ENCODE measurements at places on chromosomes 4 and X. TPM values are rescaled to one million over a fixed set of nuclear protein-coding genes. Genes with fewer than 3 reads are reported as not detected.

ARHGAP36 gene
- not detected for total RNA-seq

DNA sequence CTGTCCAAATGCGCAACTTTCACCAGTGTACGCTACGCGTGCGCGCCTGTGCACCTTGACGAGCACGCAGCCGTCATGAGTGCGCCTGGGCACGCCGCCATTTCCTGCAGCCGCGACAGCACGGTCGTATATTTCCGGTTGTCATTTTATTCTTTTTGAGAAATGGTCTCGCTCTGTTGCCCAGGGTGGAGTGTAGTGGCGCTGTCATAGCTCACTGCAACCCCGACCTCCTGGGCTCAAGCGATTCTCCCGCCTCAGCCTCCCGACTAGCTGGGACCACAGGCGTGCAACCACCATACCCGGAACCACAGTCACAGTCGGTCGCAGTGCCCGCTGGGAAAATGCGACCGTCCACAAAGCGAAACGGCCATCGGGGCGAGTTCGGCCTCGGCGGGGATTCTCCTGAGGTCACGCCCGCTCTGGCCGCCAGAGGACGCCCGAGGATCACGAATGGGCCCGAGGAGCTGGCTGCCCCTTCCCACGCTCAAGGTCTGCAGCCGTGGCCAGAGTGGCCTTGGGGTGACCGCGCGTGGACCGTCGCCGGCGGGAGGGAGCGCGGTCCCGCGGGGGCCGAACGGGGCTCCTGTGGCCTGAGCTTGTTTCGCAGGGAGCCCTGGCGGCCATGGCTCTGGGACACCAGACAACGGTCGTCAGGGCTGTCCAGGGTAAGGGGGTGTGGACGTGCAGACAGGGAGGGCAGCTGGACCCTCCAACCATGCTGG lies 23.7 kb upstream of the PNMA3 start:
- H3K4me3 ChIP-seq: peak overlapping the region; percentile 34
- H3K36me3 ChIP-seq: no peaks in the 10 kb centered on the region
- H3K4me1 ChIP-seq: no peaks in the 10 kb centered on the region
- DNase-seq: peak; percentile 69
- no peak overlapping the region for H3K27ac ChIP-seq

DNA sequence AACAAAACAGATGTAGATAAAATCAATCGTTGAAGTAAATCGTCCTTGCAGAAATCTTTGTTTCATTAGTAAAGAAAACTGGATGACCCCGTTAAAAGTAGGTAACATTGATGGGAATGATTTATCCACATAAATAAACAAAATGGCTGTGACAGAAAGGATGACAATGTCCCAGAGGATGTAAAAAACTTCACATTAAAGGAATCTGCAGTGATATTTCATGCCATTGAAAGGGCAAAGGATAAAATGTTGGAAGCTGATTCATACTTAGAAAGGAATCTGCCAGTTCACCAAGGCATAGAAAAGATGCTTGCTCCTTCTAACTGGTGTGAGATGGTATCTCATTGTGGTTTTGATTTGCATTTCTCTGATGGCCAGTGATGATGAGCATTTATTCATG lies 24.2 kb upstream of the EPGN start:
- no peaks in the 10 kb centered on the region for H3K27me3 ChIP-seq
- H3K36me3 ChIP-seq: no peaks in the 10 kb centered on the region
- no peak overlapping the region for H3K4me3 ChIP-seq
- H3K27ac ChIP-seq: no peak overlapping the region
- H3K4me1 ChIP-seq: no peaks in the 10 kb centered on the region
- no peak for DNase-seq

NDST4 gene
- not detected for total RNA-seq

GRCh38 chr4:53793096-53793495 lies 201.8 kb upstream of the LNX1 start:
- no peak overlapping the region for H3K4me3 ChIP-seq
- H3K36me3 ChIP-seq: no peaks in the 10 kb centered on the region
- no peaks in the 10 kb centered on the region for H3K4me1 ChIP-seq
- no peak for DNase-seq

TMSB15C gene
- 0.30 TPM for total RNA-seq

- no peaks in the 10 kb centered on the region for H3K36me3 ChIP-seq
- H3K27ac ChIP-seq: no peak overlapping the region
- H3K27me3 ChIP-seq: no peaks in the 10 kb centered on the region
- DNase-seq: no peak
- H3K4me3 ChIP-seq: no peak overlapping the region
- H3K4me1 ChIP-seq: no peaks in the 10 kb centered on the region
These were observed 400.5 kb downstream of the PDGFC start for GRCh38 chr4:156571146-156571545.

ZCCHC12 gene
- not detected for total RNA-seq

DNA sequence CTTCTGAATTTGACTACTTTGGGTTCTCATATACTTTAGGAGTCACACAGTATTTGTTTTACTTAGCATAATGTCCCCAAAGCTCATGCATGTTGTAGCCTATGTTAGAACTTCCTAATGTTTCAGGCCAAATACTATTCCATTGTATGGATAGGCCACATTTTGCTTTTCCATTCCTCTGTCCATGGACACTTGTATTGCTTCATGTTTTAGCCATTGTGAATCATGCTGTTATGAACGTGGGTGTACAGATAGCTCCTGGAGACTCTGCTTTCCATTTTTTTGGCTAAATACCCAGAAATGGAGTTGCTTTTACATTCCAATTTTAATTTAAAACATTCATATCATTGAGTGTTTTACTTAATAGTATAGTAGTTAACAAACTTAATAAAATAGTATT lies 54.5 kb downstream of the HTT start:
- no peaks in the 10 kb centered on the region for H3K27me3 ChIP-seq
- H3K4me1 ChIP-seq: peaks cover under 1% of the 10 kb centered on the region
- H3K27ac ChIP-seq: no peak overlapping the region
- H3K36me3 ChIP-seq: peaks cover 70% of the 10 kb centered on the region

DNA sequence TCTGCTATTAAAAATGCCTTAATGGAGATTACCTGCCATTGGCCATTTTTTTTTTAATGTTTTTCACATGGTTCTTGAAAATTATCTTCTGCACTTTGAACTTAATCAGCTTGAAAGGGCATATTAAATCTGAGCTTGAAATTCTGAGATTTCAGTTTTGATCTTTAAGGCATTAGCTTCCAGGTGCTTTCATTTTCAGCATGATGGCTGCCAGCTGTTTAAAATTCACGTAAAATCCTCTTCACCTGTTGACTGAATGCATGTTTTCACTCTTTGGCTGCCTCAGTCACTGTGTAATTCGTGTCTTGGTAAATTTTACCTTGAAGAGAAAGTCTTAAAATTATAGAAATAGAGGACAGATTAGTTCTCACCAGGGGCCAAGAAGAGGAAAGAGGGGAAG lies 39.6 kb downstream of the SMAD1 start:
- no peak overlapping the region for H3K27ac ChIP-seq
- H3K4me1 ChIP-seq: no peaks in the 10 kb centered on the region
- DNase-seq: no peak
- no peaks in the 10 kb centered on the region for H3K36me3 ChIP-seq
- H3K4me3 ChIP-seq: no peak overlapping the region
- no peaks in the 10 kb centered on the region for H3K27me3 ChIP-seq

All from right atrium auricular region (tissue), 2 donors.